CD4-positive, alpha-beta T cell treated with Interleukin-17A for 1 hour (primary cell): ENCODE measurements at places on chromosomes 12 and 14.

- peak; percentile 47 for DNase-seq
Measured at GRCh38 chr12:68609998-68610369, 715 bp upstream of the RAP1B start.

DNA sequence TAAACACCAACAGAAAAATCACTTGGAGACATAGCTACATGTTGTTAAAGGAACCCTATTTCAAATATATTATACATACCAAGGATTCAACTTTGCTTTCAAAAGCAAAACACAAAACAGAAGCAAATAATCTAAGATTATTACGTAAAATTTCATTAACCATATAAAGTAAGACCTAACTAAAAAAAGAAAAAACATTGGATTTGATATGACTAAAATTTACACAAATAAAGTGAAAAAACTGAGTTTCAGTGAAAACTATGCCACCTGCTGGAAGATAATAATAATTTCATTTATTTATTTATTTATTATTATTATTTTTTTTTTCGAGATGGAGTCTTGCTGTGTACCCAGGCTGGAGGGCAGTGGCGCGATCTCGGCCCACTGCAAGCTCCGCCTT lies 45.2 kb downstream of the WDHD1 start:
- peak; percentile 14 for DNase-seq

- no peak for DNase-seq
Measured at GRCh38 chr12:38386205-38386985, 69.8 kb downstream of the ALG10B start.

GRCh38 chr14:86915406-86915805 lies 1077.6 kb downstream of the GALC start:
- DNase-seq: no peak

GRCh38 chr12:112537710-112538396 lies 119.1 kb downstream of the PTPN11 start:
- no peak for DNase-seq

DNA sequence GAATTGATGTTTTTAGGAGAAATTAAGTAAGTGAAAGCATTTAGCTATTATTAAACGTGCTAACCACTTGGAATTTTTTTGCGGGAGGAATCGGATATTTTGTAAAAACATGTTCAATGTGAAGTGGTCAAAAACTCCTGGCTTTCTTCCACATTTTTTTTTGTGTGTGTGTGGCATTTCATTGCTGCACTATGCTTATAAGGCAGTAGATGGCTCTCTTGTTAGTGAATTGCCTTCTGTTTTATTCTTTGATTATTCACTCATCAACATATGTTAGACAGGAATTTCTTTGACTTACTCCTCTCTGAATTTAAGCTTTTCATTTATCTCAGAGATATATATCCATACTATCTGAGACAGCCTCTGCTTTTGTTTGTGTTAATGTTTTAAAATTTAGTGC lies 71.3 kb downstream of the DERA start:
- DNase-seq: no peak

GRCh38 chr12:48717252-48717695 lies 767 bp upstream of the CCNT1 start:
- no peak for DNase-seq

GRCh38 chr14:72495668-72496067 lies 398.2 kb downstream of the DPF3 start:
- DNase-seq: no peak

DNA sequence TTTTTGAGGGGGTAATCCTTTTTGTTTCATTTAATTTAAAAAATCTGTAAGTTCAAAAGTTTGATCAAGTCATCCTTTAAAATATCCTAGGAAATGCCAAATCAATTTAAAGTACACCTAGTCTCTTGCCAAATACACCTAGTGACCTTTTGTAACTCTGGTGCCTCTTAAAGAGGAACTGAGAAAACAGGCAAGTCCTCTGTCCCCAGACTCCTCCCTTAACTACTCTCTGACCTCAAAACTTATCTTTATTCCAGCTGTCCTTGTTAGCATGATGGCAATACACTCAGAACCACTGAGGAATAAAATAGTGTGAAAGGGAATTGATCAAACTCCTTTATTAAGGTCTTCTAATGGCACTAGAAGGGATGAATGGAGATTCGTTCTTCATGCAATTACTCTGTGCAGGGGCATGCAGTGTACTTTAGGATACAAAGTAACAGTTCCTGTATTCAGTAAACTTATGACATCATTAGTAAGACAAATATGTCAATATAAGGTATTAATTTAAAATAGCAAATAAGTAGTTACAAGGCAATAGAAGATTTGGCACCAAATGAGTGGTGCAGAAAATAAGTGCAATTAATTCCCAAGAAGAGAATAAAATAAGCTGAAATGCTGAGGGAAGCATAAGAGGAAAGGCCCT lies 3.3 kb downstream of the FAR2 start:
- no peak for DNase-seq

- DNase-seq: no peak
Measured at GRCh38 chr12:117377758-117378157, 16.3 kb upstream of the NOS1 start.

GRCh38 chr12:10952645-10953044 lies 13.6 kb upstream of the TAS2R14 start:
- DNase-seq: no peak

DNA sequence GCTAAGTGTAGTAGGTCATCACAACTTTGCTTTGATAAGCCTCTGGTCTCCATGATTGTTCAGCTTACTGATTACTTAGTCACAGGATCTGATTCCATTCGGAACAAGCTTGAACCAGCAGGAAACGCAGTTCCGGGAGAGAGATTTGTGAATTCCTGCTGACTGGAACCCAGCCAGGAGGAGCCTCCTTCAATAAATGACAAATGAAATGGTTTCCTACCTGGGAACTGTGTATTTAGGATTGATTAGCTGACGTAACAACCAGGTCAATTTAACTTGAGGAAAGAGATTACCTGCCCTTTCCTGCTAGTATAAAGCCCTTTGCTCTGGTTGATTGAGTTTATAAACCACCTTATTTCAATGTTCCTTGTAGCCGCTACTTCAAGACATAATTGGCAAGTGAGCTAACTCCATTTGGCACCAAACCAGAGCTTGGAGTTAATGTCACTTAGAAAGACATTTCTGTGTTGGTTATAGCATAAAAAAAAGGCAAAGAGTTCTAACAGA lies 35.1 kb upstream of the KCNH3 start:
- DNase-seq: no peak

DNA sequence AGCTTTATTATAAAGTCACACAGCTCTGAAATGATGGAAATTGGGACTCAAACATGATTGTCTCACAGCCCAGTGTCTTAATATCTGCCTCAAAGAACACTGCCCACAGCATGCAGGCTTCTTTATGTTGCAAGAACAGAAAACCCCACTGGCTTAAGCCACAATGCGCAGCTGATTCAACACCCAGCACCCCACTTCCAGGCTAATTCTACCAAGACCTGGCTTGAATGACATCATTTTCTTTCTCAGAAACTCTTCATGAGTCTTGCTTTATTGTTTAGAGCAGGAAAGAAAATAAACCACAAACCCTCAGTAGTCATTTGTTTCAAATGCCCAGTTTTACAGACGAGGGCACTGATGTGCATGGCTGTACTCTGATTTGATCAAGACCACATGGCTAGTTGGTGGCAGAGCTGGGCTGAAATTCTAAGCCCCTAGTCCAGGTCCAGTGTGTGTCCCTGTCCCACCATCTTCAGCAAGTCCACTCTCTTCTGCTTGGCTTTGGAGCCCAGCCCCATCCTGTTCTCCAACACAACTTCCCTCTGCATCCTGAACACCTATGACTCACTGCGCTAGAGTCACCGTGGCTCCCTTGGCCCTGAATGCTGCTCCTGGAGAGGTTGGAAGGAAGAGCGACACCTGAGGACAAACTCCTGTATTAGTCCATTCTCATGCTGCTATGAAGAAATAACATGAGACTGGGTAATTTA lies 50.3 kb upstream of the SRSF5 start:
- DNase-seq: peak; percentile 66

GRCh38 chr12:106387848-106388377 lies 30.4 kb downstream of the POLR3B start:
- no peak for DNase-seq

DNA sequence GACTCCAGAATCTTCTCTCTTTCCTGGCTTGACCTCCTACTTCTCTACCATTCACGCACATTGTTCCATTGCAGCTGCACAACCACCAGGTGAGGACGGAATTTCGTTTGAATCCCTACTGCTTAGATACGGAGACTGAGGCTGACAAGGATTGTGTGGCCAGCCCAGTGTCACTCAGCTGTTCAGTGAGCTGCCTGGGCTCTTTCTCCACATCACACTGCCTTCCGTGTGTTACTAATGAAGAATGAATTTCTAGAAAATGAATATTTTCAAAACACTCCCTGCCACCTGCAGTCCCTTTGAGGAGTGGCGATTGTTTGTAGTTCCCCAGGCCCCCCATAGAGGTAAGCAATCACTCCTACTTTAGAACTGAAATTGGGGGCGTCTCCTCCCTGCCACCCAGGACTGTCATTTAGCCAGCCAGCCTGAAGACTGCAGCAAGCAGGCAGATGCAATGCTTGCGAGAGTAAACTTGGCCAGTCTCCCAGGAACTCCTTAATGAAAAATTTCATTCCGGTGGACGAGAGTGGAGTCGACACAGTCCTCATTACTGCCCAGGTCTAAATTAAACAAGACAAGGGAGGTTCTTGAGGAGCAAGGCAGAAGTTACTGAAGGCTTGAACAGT lies 239.7 kb downstream of the SLC41A2 start:
- no peak for DNase-seq

DNA sequence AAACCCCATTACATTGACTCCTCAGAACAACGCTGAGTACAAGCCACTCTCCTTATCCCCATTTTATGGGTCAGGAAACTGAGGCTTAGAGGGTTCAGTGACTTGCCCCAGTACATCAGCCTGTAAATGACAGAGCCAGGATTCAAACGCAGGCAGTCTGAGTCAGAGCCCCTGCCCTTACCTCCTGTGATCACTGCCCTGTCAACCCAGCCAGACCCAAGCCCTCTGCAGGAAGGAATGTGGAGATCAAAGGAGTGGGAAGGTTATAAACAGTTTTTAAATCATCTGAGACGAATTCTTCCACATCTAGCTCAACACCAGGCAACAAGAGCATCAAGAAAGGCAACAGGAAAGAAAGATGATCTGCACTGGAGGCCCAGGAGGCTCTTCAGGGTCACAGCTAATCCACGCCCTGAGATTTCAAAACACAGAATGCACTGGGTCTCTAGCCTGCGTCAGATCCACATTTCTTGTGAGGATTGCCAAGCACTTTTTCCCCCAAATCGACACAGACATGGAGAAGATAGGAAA lies 38.5 kb downstream of the SPTB start:
- no peak for DNase-seq

GRCh38 chr14:23530375-23531055 lies 21.1 kb downstream of the ZFHX2 start:
- DNase-seq: no peak

DNA sequence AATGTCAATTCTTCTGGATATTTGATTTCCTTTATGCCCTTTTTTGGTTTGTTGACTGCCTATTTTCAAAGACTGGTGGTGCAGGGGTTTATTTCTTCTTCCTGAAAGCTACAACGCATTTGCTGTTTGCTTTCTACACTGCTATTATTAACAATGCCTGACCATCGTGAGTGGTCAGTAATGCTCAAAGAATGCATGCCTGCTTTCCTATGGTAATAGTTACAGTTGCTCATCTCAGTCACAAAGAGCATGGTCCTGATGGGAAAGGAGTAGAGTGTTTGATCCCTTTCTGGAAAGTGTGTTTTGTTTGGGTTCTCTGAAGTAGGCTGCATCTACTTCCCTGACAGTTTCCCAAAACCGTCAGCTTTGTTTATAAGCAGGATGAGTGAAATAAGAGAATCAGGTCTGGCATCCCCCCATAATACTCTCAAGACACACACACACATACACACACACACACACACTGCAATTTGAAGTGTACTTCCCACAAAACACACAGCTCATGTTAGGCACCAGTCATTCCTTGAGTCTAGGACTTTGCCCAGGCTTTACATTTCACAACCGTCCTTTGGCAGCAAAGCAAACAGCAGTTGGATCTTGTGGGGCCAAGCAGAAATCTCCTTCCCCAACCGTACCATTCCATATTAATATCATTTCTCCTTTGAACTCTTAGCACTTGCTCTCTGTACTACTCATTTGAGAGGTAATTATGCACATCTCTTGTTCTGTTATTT lies 56.6 kb downstream of the SUDS3 start:
- DNase-seq: no peak

DNA sequence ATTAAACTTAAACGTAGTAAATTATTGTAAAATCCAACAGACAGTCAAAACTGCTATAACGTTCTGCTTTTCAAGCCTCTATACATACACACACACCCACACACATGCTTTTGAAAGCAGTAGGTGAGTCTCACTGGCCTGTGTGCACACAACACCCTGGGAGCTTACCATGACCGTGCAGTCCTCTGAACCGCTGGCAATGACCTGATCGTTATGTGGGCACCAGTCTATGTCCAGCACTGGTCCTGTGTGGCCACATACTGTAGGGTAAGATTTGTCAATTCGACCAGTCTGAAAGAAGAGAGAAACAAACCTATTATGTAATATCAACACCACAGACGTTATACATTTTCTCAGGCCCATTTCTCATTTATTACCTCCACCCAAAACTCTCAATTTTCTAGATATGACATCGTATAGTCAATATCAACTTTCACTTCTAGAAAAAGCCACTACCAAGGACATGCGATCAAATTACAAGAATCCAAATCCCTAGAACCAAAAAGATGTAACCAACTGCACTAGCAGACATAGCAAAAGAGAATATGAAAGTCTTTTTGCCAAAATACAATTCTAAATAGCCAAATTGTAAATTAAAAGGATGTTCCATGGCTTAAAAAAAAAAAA lies 44.5 kb upstream of the SELPLG start:
- no peak for DNase-seq

GRCh38 chr14:103568952-103569351 lies 6.2 kb downstream of the COA8 start:
- DNase-seq: no peak

DNA sequence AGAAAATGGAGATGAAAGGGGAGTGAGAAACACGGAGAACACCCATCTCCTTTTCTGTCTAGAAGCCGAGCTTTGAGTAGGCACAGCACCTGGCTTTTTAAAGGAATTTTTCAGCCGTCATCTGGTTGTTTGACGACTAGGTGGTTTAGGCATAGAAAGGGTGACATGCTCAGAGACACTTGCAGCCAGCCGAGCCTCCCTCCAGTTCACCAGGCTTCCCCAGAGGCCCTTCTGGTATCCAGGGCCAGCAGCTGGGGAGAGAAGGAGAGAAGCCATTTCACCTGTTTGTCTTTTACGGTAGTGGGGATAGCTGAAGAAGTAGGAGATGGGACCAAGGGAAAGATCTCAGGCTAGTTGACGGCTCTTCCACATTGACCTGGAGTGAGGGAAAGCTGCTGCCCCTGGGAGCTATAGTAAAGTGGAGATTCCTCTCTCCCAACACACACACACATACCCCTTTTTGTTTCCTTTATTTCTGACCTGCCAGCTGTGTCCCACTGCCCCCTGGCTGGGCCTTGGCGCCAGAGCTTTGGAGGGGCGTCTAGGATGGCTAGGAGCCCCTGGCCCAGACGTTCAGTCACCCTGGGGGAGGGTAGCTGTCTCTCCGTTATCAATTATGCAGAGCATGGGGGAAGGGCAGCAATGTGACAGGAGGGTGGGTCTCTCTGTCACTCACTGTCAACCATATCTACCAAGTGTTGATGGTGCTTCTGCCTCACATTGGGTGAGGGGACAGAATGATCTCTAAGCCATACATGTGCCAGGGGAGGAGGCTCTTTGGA lies 5.5 kb downstream of the MAP3K12 start:
- DNase-seq: no peak
